ENCODE measurements at places on chromosomes 2 and 18.

DNA sequence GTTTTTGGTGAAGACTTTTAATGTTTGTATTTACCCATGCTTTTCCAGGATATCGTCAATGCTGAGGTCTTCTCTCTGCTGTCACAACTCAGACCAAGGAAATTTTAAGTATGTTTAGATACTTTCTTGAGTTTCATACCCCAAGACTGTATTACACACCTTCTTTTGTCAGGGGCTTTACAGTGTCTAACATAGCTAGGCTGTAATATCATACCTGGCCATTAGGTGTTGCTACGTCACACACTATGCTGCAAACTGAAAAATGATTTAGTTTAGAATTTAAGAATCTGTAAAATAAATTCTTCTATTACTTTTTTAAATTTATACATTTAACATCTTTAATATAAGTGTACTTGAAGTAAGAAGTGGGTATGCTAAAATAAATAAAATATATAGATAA lies 358.4 kb upstream of the NRP2 start:
- DNase-seq, result no peak

DNA sequence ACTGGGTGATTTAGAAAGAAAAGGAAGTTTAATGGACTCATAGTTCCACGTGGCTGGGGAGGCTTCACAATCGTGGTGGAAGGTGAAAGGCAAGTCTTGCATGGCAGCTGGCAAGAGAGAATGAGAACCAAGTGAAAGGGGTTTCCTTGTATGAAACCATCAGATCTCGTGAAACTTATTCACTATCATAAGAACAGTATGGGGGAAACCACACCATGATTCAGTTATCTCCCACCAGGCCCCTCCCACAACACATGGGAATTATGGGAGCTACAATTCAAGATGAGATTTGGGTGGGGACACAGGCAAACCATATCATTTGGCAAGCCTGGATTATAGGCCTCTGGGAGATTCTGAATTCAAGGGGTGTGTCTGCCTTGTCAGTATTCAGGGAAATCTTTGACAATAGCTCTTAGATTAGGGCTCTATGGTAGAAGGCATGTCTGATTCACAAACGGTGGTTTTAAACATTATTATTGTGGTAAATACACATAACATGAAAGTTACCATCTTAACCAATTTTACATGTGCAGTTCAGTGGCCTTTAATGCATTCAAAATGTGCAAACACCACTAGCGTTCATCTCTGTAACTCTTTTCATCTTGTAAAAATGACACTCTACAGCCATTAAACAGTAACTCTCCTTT lies 15.3 kb upstream of the PLB1 start:
- DNase-seq, result no peak

DNA sequence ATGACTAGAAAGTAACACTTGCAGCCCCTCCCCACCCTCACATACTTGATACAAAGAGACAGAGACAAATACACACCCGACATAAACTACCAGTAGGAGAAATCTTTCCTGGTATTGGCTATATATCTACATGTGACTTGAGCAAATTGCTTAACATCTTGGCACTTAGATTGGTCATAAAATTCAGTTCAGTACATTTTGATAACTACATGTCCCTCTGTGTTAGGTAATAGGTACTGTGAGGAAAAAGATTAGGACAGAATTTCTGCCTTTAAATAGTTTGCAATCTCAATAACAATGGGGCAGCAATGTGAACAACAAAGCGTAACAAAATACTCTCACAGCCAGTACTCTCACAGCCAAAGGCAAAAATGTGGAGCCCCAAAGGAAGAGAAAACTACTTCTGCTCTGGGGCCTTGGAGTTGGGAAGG lies 670.0 kb upstream of the ACVR2A start:
- no peak for DNase-seq

GRCh38 chr2:70927641-70928040 lies 8.1 kb upstream of the ATP6V1B1 start:
- DNase-seq, result no peak

DNA sequence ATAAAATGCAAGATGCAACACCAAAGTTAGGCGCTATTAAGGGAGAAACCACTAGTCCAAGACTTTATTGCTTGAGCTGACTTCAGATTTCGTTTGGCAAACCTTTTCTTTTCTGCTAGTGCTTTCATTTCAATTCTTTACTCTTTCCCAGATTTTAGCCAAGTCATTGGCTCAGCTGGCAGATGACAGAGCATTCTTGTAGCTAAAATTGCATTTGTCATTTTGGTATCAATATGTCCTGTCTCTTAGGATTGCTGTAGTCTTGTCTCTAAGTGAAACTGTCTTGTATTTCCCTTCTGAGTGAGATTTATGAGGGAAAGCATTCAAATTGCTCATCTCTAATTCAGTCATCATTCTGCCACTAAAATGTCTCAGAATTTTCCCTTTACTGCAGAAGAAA lies 335.1 kb downstream of the METTL4 start:
- no peak for DNase-seq

DNA sequence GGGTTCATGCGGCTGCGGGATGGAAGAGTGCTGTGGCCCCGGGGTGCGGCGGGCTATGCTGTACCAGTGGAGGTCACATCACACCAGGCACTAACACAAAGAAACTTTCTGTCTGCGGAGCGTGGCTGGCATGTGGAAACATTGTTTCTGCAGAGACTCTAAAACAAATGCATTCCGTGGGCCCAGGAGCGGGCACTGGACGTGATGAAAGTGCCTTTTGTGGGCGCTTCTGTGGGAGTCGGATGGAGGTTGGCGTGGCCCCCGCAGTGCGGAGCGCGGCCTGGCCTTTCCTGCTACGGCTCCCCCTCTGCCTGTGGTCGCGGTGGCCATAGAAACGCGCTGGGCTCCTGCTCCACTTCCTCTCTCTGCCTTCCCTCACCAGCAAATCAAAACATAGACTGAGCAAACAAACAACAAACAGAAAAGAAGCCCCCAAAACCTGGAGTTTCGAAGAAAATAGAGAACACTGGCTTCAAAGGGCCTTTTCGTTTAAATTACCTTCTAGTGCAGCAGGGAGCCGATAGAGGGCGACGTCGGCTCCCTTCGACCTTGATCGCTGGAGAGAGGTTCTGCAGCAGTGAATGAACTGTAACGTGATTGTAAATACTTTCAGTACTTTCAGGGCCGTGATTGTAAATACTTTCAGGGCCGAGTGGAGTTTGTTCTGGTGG lies 51.4 kb downstream of the KIF5C start:
- DNase-seq, result peak; percentile 17

- no peak for DNase-seq
Observed at GRCh38 chr2:192828947-192829346, 634.2 kb upstream of the TMEFF2 start.

DNA sequence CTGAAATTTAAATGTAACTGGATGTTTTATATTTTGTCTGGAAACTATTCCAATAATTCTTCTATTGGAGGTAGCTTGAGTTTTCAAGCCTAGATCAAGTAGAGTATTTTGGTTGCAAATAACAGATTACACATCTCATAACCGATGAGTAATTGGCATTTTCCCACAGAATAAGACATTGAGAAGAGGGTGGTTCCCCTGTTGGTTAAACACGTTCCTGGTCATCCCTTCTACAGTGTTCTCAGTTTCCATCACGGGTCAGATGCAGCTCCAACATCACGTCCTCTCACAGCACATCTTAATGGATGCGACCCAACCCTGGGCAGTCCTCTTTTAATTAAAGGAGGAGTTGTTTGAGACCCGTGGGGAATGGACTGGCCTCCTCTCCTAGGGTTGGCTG lies 149.0 kb upstream of the ZNF516 start:
- DNase-seq, result no peak

DNA sequence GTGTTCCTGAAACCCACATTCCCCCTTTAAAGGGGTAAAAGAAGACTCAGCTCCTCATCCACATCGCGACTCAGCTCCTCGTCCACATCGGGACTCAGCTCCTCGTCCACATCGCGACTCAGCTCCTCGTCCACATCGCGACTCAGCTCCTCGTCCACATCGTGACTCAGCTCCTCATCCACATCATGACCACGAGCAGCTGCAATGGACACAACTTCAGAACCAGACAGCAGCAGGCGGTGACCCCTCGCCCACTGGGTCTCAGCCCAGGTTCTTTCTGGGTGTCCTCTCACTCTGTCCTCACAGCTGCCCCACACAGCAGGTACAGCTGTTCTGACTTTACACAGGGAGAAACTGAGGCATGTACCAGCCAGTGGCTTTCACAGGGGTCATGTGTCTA lies 163.5 kb upstream of the SALL3 start:
- DNase-seq, result no peak

GRCh38 chr18:9719421-9719981 lies 11.4 kb downstream of the RAB31 start:
- DNase-seq, result peak; percentile 69

DNA sequence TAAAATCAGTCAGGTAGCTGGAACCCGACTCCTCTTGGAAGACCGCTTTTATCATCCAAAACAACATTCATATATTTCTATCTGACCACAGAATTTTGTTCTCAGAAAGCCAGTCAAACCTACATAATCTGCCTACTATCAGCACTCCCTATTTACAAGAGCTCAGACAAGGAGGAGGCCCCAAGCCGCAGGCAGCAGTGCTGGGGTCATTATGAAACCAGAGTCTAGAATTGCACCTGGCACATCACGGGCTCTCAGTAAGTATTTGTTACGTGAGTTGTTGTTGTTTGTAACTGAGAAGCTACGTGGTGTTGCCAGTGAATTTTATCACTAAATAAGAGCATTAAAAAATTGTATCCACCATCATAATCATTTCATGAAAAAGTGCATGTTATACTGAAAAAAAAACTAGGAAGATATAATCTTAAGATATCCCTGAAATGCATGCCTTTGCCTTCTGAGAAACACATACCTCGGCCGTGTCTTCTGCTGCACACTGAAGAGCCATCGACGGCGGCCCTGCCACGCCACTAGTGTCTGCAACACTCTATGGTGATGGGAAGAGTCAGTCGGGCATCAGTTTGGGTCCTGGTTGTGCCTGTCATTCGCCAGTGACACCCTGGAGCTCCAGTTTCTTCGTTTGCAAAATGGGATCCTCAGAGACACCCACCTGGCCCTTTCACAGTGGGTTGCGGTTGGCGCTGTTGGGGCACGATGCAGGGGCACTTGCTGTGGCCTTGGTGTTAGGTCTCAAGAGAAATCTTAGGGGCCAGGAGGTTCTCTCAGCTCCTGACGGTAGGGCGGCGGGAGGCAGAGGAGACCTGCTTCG lies 505.9 kb downstream of the EIPR1 start:
- no peak for DNase-seq

GRCh38 chr2:115084446-115084845 lies 642.0 kb downstream of the DPP10 start:
- no peak for DNase-seq

DNA sequence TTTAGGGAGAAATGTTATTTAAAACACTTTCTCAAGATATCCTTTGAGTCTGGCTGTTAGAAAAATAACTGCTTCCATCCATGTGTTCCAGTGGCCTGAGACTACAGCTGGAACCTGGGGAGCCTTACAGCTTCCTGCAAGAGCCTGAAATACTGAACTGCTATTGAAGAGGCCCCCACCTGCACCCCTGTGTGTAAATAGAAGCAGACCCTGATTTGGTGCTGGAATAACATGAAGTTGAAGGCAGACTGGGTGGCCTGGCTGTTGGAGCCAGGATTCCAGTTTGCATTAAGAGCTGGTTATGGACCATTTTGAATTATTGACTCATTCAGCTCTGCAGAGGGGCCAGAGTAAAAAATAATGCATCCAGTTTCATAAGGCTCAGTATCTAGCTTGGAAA lies 61.9 kb downstream of the DIS3L2 start:
- no peak for DNase-seq

GRCh38 chr18:39057423-39058064 lies 1491.9 kb upstream of the CELF4 start:
- no peak for DNase-seq

DNA sequence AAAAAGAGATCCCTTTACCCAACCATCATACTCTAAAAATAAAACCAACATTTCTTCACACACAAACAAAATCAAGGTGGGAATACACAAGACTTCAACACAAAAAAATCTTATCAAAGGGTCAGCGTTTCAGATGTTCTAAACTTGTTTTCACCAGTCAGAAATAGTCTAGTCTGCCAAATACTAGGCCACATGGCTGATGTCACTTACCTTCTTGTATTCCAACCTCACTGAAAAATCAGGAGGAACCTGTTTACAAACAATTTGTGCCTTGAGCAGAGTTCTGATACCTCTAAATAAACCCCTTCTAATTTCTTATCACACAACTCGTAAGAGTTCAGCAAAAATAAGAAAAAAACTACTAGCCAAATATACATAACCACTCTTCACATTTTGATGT lies 20.1 kb downstream of the FEZ2 start:
- no peak for DNase-seq

DNA sequence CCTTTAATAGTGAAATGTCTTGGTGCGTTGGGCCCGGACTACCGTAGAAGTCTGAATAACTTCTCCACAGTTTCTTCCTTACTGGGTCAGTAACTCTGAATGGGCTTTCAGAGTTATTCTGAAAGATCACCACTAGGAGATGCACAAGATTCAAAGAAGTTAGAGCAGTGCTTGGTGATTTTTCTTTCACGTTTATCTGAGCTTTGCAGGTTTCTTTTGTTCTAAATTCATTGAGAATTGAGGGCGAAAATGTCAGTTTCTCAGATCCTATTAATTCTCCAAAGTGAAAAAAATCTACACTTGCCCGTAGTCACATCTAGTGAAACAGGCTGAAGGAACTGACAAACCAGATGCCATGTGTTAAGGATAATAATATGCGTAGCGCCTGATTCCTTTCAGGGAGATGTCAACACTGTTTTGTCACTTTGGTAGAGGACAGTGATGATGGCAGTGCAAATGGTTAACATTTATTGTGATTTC lies 70.1 kb downstream of the QPCT start:
- peak; percentile 64 for DNase-seq

DNA sequence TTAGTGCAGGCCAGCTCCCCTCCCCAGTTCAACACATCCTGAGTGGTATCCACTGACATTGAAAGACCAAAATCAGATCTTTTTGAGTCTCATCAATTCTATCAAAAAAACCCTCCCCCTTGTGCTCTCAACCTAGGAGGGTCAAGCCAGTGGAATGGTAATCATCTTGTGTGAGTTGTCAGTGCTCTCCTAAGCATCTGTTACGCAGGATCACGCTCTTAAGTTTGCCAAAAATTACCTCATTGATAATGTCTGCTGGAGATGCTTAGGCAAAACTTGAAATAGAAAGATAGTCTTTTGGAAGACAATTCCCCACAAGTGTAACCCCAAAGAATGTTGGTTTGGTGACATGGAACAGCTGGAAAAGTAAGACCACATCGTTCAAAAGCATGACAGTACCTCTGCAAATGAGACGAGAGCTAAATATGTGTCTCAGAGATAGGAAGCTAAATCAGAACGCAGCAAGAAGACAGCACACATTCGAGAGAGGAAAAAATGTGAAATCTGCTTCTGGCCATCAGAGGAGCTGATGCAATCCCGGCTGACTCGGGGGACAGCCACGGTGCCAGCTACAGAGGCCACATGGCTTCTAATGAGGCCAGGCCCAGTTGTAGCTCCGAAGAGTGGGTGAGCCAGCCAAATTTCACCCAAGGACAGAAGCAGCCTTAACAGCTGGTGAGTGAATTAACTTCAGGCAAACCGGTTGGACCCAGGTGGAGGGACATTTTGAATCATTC lies 753.9 kb downstream of the RNF144A start:
- no peak for DNase-seq

DNA sequence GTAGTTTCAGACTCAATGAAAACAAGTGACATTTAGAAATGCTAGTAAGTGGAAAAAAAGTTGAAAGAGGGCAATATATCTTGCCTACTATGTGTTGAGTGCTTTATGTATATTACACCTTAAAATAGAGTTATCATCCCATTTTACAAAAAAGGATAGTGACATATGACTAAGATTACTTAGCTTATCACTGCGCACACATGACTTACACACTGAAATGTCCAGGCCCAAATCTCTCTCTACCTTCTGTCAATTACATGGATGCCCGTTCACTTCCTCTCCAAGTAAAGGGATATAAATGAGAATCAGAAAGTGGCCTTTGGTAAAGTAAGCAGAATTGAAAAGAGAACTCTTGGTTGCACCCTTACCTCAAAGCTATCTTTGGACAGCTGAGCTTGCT lies 3.6 kb upstream of the PARD3B start:
- no peak for DNase-seq
